ENCODE measurements at places on chromosomes 4 and X.

- DNase-seq: no peak
Measured at GRCh38 chrX:23937100-23937499, 29.3 kb downstream of the CXorf58 start.

DNA sequence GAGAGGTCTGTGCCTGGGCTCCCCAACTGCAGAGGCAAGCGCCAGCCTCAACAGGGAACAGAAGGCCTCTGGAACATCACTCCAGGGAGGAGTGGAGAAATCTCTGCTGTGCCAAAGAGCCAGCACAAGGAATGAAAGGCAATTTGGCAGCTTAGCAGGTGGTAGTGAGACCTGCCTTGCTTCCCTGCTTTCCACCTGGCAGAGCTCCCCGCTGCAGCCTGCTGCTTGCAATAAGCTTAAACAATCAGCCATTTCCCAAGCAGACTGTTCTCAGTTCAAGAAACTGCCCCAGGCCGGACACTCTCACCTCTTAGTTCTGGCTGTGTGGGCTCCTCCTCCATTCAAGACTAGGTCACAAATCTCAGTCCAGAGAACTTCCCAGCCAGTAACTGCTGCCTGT lies 370.6 kb downstream of the MAGEB5 start:
- no peak for DNase-seq

- DNase-seq: no peak
Measured at GRCh38 chrX:97850911-97851310, 967.2 kb downstream of the RPA4 start.

DNA sequence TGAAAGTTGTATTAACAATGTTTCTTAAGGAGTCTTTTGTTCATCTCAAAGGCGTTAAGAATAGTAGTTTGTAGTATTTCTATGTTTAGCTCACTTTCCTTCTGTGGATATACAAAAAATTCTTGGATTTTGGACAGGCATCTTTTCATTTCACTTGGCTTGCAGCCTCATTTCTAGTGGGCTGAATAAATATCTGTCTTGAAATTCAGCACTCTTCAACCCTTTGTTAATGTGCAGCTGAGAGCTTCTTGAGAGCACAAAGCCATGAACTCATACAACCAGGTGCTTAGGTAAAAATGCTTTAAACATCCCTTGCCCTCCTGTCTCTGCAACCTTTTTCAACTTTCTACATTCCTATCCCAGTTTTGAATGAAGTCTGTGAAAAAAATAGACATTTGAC lies 1003.2 kb downstream of the C4orf33 start:
- DNase-seq: no peak

DNA sequence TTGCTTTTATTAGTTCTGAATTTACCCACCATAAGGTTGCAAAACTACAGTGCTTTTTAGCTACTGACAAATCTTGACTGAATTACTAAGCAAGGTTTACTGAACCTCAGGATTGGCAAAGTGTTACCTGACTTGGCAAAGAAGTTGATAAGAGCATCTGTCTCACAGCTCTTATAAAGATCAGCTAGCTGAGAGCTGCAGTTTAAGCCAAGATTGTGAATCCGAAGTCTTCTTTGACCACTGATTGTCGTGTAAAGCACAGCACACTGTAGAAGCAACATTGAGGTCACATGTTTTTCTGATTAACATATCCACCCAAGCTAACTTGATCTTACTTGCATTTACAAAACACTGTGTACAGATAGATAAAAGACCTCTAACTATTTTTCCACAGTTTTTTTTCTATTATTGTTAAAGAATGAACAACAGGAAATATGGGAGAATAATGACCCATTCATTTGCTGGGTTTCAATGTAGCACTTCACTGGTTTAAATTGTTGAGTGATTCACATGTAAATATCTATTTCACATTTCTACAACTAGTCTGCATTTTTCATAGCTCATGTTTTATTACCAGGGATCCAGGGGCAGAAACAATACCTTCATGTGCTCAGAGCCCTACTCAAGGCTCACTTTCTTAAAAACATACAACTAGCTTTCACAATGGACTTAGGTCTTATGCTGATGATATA lies 54.0 kb downstream of the METTL14 start:
- no peak for DNase-seq

DNA sequence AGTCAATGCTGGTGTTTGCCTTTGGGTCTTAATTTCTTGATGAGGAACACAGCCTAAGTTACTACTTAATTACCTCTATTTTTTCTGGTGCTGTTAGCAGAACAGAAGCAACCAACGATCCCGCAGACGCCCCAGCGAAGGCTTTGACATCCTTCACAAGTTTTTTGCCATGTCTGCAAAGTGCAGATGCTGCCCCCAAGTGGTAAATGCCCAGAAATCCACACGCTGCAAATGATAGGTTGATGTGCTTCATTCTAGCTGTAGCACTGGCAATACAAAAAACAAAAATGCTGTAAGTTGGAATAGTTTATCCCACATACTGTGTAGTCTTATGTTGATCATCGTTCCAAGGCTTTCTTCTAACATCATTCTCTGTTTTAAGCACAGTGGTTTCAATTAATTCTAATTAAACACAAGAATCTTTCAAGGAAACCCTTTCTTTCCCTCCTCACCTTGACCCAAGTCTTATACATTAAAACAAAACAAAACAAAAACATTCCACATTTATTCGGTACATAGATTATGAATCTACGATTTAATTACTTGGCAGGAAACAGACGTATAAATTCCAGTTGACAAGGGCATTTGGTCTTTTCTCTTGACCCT lies 1.2 kb downstream of the PNPLA4 start:
- peak; percentile 39 for DNase-seq

GRCh38 chr4:73693811-73694210 lies 46.6 kb upstream of the CXCL8 start:
- DNase-seq: no peak

DNA sequence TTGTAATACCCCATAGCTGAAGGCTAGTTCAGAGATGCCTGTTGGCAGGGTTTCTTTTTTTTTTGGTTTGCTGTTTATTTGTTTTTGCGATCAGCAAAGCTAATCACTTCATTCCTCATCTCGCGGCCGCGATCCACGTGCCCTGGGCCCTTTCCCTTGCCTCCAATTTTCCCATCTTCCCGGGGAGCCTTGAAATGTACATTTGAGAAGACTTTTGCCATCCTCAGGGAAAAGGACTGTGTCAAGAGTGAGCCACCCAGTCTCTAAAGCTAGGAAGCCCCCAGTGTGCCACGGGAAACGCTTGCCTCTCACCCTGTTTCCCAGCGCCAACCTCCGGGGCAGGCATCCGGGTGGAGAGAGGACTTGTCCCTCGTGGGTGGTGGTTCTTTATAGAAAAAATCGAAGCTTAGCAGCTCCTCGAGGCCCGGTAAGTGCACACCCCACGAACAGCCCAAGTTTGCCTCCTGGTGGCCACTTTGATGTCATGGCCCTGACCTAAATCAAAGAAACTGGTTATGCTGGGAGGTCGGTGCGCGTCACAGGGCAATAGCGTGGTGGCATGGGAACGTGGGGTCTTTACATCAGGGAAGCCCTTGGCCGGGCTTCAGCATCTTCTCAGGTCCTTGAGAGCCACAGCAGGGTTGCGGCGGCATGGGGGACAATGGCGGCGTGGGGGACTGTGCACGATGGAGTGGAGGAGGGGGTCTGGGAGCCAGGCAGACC lies 42.0 kb downstream of the MAP7D3 start:
- no peak for DNase-seq

GRCh38 chrX:26050099-26050498 lies 88.0 kb upstream of the MAGEB18 start:
- no peak for DNase-seq

DNA sequence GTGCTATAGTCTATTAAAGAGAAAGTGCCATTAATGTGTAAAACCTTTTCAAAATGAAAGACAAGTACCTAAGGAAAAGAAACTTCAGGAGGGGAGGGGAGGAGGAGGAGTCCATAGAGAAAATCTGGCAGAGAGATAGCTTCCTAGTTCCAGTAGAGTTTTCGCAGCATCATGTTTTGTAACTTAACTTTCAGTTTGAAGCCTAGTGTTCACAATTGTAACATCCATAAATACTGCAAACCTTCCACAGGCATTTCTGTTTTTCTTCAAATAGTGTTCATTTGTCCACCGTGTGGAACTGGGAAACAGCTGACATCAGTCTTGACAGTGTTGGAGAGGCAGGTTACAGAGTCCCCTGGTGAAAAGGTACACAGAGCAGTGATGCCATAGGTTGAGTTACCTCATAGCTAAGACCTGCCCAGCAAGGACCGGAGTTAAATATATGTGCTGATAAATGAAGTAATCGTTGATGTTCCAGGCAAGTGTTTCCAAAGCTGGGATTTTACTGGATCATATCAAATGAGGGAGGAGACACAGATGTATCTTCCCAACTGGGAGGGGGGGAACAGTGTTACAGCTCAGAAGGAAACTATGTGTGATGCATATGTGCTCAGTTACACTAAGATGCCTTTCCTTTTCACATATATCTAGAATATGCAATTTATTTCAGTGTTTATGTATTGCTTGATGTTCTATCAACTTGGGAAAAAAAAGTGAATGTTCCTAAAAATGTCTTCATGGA lies 369.5 kb upstream of the FAM241A start:
- DNase-seq: no peak
